Endodermal cell (in vitro differentiated cells): ENCODE measurements at places on chromosomes 3 and 15. TPM values are rescaled to one million over a fixed set of nuclear protein-coding genes. Genes with fewer than 3 reads are reported as not detected.

Gene PLA2G4E
- not detected in 2 replicates for total RNA-seq

Gene ACP3
- total RNA-seq = 15.3 and 17.0 TPM in 2 replicates

Gene OR4F15
- not detected in 2 replicates for total RNA-seq

Gene FES
- 19.8 to 25.9 TPM (median 23.0 TPM) in 3 replicates for total RNA-seq

DNA sequence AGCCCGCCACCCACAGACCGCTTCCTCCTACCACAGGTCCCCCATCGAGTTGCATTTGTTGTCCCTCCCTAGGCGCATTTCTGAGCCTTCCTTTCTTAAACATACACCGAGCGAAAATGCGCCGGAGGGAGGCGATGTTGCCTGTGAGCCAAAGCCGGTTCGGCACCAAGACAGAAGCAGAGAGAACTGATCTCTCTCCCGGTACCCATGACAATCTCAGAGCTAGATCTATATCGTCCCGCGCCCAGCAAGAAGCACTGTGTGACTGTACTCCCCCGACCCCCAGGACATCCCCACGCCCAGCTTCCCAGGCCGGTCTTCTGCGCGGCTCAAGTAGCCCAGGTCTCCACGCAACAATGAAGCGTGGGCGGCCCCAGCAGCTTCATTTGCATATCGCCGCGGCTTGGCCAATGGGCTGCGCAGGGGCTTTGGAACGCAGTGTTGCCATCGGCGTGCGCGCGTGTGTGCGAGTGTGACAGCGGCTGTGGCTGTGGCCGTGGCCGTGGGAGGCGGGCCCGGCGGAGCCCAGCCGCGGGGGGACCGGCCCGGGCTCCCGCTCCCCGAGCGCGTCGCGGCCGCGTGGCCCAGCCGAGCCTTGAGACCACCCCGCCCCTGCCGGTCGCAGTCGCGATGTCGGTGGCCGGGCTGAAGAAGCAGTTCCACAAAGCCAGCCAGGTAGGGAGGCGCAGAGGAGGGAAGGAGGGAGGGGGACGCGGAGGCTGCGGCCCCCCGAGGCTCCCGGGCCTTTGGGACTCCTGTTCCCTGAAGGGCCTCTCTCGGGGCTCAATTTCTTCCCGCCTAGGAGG lies at the start of gene SH3GL3:
TSS of gene SH3GL3 (plus strand) at position 438 of the 806 bp plus-strand sequence. CDS start at position 631, 193 bp downstream.
- H3K4me3 ChIP-seq = peak within 1 kb of the TSS; percentile 81
- peaks cover 10% of the 10 kb centered on the region for H3K27me3 ChIP-seq
- no peaks in the 10 kb centered on the region for H3K36me3 ChIP-seq

- H3K4me3 ChIP-seq = no peak overlapping the region
- H3K4me1 ChIP-seq = no peaks in the 10 kb centered on the region
- peak; percentile 83 for DNase-seq
- H3K36me3 ChIP-seq = no peaks in the 10 kb centered on the region
Observed at GRCh38 chr3:70550723-70551319, 238.4 kb upstream of the MDFIC2 start.

- no peaks in the 10 kb centered on the region for H3K36me3 ChIP-seq
- no peaks in the 10 kb centered on the region for H3K27me3 ChIP-seq
- H3K27ac ChIP-seq = no peak overlapping the region
- DNase-seq = no peak
Observed at GRCh38 chr3:146246526-146246925, 4.4 kb downstream of the PLSCR4 start.

DNA sequence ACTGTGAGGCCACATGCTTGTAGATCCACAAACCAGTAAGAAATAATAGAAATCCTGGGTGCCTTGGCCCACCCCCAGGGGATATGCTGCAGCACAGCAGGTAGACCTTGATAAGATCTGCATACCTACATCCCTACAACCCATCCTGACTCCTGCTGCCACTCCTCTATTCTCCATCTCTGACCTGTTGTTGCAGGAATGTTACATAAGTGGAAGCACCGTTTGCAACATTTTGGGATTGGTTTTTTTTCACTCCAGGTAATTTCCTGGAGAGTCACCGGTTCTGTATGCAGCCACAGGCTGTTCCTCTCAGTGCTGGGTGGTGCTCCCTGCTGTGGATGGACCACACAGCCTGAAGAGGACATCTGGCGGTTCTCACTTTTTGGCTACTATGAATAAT lies 16.1 kb upstream of the CSPG5 start:
- peak; percentile 60 for DNase-seq
- H3K4me3 ChIP-seq = no peak overlapping the region
- H3K4me1 ChIP-seq = no peaks in the 10 kb centered on the region
- H3K27me3 ChIP-seq = no peaks in the 10 kb centered on the region
- H3K36me3 ChIP-seq = peaks cover 77% of the 10 kb centered on the region
- no peak overlapping the region for H3K27ac ChIP-seq

DNA sequence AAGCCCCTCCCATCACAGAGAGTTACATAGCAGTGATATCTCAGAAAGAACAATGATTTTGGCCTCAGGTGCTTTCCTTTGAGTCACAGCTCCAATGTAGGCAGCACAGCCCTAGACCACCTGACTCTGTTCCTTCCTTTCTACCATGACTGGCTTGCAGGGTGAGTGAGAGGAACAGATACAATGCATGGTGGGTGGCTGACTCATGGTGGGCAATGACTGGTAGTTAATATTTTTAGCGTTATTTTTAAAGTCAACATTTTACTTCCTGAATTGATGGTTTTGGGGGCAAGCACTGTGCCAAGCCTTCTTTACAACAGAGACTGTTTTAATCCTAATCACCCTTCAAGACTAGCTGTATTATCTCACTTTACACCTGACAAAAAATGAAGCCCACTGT lies 32.8 kb upstream of the ST3GAL6 start:
- DNase-seq = no peak
- peaks cover 37% of the 10 kb centered on the region for H3K27me3 ChIP-seq
- H3K4me1 ChIP-seq = no peaks in the 10 kb centered on the region
- H3K4me3 ChIP-seq = no peak overlapping the region
- no peaks in the 10 kb centered on the region for H3K36me3 ChIP-seq

- H3K4me3 ChIP-seq = peak overlapping the region; percentile 83
- no peak overlapping the region for H3K27ac ChIP-seq
- H3K36me3 ChIP-seq = peaks cover 21% of the 10 kb centered on the region
- no peaks in the 10 kb centered on the region for H3K4me1 ChIP-seq
- no peaks in the 10 kb centered on the region for H3K27me3 ChIP-seq
Observed at GRCh38 chr15:66388043-66388363, 1.3 kb downstream of the MAP2K1 start.

- no peaks in the 10 kb centered on the region for H3K27me3 ChIP-seq
- no peak for DNase-seq
- no peak overlapping the region for H3K4me3 ChIP-seq
- peaks cover 48% of the 10 kb centered on the region for H3K4me1 ChIP-seq
Observed at GRCh38 chr3:122988508-122988907, 39.1 kb downstream of the SEMA5B start.

DNA sequence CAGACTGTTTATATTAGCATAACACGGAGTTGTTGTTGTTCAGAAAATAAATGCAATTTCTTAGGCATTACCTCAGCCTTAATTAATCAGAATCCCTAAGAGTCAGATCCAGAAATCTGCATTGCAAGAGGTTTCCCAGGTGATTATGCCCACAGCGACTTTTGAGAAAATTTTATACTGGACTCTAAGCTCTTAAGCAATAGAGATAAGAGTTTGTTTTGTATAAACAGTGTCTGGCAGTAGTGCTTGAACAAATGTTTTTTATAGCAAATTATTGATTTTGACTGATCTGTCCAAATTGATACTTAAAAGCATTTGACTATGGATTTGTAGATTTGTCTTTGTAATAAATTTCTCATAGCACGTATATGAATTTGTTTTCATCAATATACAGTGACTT lies 92.8 kb downstream of the ZBBX start:
- H3K27me3 ChIP-seq = no peaks in the 10 kb centered on the region
- no peaks in the 10 kb centered on the region for H3K4me1 ChIP-seq
- H3K27ac ChIP-seq = no peak overlapping the region

- no peak for DNase-seq
- H3K4me1 ChIP-seq = peaks cover 4% of the 10 kb centered on the region
- H3K36me3 ChIP-seq = no peaks in the 10 kb centered on the region
- no peak overlapping the region for H3K27ac ChIP-seq
Observed at GRCh38 chr15:86553108-86553507, 473.4 kb downstream of the AGBL1 start.

GRCh38 chr3:39808467-39809180 lies 785 bp upstream of the MYRIP start:
- peaks cover 73% of the 10 kb centered on the region for H3K27me3 ChIP-seq
- peak overlapping the region; percentile 81 for H3K4me3 ChIP-seq
- H3K4me1 ChIP-seq = no peaks in the 10 kb centered on the region
- no peak overlapping the region for H3K27ac ChIP-seq

DNA sequence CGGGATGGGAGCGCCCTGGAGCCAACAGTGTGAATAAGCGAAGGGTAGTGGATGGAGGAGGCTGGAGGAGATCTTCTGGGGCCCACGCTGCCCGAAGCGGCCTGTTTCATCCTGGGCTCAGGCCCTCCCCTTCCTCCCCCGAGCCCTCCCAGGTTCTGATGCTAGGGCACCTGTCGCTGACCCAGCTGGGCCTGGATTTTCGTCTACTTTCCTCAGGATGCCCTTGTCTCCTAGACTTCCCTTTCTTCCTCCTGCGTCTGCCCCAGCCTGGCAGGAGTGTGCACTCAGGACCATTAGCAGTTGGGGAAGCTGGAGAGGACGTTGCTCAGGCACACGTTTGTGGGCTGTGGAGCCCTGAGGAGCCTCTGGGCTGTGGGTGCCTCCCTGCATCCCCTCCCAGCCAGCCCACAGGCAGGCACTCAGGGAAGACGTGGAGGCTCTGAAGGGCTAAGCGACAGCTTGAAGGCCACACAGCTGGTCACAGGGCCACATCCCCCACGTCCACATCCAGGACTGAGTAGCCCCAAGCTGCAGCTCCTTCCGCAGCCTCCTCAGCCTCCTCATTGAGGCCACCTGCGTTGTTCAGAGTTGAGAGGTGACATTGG lies 23.9 kb upstream of the PIGZ start:
- no peaks in the 10 kb centered on the region for H3K4me1 ChIP-seq
- no peak overlapping the region for H3K27ac ChIP-seq
- no peaks in the 10 kb centered on the region for H3K27me3 ChIP-seq
- H3K4me3 ChIP-seq = no peak overlapping the region
- no peaks in the 10 kb centered on the region for H3K36me3 ChIP-seq
- no peak for DNase-seq

GRCh38 chr15:52179278-52180195 lies 11.7 kb downstream of the GNB5 start:
- peak overlapping the region; percentile 95 for H3K4me3 ChIP-seq
- H3K36me3 ChIP-seq = no peaks in the 10 kb centered on the region
- peak; percentile 95 for DNase-seq
- peaks cover 64% of the 10 kb centered on the region for H3K27me3 ChIP-seq

GRCh38 chr3:128553560-128553959 lies 60.6 kb upstream of the GATA2 start:
- no peaks in the 10 kb centered on the region for H3K4me1 ChIP-seq
- H3K27ac ChIP-seq = no peak overlapping the region
- no peaks in the 10 kb centered on the region for H3K36me3 ChIP-seq
- peaks cover 32% of the 10 kb centered on the region for H3K27me3 ChIP-seq
- no peak for DNase-seq

GRCh38 chr3:89043406-89043932 lies 64.0 kb upstream of the EPHA3 start:
- no peak for DNase-seq
- H3K4me1 ChIP-seq = no peaks in the 10 kb centered on the region
- H3K4me3 ChIP-seq = no peak overlapping the region
- no peak overlapping the region for H3K27ac ChIP-seq
- H3K36me3 ChIP-seq = no peaks in the 10 kb centered on the region

GRCh38 chr15:39555885-39556284 lies 25.0 kb upstream of the THBS1 start:
- H3K4me3 ChIP-seq = no peak overlapping the region
- H3K4me1 ChIP-seq = no peaks in the 10 kb centered on the region
- no peaks in the 10 kb centered on the region for H3K27me3 ChIP-seq
- no peak overlapping the region for H3K27ac ChIP-seq
- H3K36me3 ChIP-seq = no peaks in the 10 kb centered on the region
